ENCODE measurements at places on chromosomes 6 and 20. TPM values are rescaled to one million over a fixed set of nuclear protein-coding genes. Genes with fewer than 3 reads are reported as not detected.

DNA sequence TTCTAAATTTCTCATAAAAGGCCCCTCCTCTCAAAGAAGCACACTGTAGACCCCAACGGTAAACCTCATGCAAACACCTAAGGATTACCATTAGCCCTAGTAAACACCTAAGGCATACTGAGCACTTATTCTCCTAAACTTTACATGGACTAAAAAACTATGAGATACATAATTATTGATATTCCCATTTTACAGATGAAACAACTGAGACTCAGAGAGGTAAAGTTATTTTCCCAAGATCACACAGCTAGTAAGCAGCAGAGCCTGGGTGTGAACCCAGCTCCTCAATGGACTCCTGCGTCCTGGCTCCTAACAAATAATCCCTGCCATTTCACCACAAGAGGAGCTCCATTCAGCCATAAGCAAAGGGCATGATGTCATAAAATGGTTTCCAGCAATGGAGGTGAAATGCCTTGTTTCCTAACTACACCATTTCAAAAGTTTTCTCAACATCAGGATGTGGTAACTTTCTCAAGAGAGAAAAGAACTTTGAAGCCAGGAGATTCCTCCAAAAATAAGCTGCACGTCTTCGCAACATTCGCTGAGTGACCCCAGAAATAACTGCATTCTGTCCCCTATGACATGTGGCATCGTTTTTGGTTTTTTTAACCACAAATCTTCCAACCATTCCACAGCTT is 4.1 kb downstream of the ATP9A start:
- peaks cover 5% of the 10 kb centered on the region for H3K36me3 ChIP-seq
- H3K27ac ChIP-seq = no peak overlapping the region
- DNase-seq = no peak
- H3K27me3 ChIP-seq = no peaks in the 10 kb centered on the region
- no peak overlapping the region for H3K4me3 ChIP-seq

ELMO2 gene
- 48.8 TPM for total RNA-seq

DNA sequence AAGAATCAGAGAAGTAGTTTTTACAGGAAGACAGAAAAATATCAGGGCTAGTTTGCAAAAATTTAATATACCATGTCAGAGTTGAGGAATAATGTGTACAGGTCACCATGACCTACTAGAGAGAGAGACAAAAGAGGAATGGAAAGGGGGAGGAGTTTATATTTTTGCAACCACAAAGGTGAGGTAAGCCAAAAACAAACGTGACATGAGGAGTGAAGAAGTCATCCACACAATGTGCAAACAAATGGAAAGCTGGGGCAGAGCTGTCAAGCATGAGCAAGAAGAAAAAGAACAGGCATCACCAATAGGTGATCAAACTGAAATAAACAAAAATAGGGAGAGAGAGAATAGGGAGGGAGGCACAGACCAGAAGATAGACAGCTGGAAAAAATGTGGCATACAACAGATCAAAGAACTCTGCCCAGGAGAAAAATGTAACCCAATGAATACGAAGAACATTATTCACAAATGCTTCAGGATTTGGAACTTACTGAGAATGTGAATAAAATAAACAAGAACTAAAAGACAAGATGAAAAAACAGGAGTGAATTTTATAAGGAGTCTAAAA is 15.5 kb downstream of the RARS2 start:
- H3K27me3 ChIP-seq = no peaks in the 10 kb centered on the region
- no peak for DNase-seq
- peaks cover 2% of the 10 kb centered on the region for H3K36me3 ChIP-seq
- H3K4me3 ChIP-seq = peak overlapping the region; percentile 4
- H3K27ac ChIP-seq = peak overlapping the region; percentile 78
- H3K4me1 ChIP-seq = peaks cover 74% of the 10 kb centered on the region

DNA sequence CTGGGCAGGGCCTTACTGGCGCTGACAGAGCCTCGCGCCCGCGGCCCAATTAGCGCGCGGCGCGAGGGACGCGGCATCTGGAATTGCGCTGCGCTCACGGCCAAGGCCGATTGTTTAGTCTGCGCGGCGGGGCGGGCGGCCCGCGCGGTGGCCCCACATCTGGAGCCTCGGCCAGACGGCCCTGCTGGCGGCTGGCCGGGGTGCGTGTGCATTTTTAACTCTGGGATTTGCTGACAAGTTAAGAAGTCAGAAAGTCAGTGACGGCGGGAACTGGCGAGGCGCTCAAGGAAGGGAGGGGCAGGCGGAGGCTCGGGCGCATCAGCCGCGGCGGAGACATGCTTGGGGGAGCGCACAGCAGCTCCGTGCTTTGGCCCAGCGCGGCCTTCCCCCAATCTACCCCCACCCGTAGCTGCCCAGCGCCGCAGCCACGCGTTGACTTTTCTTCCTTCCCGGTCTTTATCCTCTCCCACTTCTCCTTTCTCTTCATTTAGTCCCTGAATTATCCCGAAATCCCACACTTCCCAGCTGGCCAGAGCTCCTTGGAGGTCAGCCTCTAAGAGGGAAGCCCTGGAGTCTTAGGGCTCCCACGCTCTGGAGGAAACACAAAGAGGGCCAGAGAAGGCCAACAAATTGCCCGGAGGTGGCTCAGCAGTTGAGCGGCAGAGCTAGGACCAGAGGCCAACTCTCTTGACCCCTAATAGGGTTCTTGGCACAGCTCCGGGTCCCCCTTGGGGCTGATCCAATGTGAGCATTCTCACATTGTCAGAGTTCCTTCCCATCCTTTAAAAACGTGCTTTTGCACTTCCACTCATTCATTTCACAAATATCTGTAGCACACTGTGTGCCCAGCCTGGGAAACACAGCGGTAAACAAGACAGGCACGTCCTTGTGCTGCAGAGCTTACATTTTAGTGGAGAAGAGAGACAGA is 40.8 kb upstream of the FOXP4 start:
- H3K4me1 ChIP-seq = peaks cover 33% of the 10 kb centered on the region
- H3K27ac ChIP-seq = peak overlapping the region; percentile 68
- H3K36me3 ChIP-seq = no peaks in the 10 kb centered on the region
- peak overlapping the region; percentile 59 for H3K4me3 ChIP-seq
- H3K27me3 ChIP-seq = peaks cover 4% of the 10 kb centered on the region

- no peak overlapping the region for H3K4me3 ChIP-seq
- H3K27me3 ChIP-seq = no peaks in the 10 kb centered on the region
- H3K27ac ChIP-seq = no peak overlapping the region
These were observed 13.5 kb downstream of the USP45 start for GRCh38 chr6:99501762-99502161.

GRCh38 chr6:137640086-137640485 is 145.9 kb upstream of the OLIG3 start:
- peaks cover 11% of the 10 kb centered on the region for H3K27me3 ChIP-seq
- no peak for DNase-seq
- no peak overlapping the region for H3K27ac ChIP-seq
- H3K36me3 ChIP-seq = no peaks in the 10 kb centered on the region

DNA sequence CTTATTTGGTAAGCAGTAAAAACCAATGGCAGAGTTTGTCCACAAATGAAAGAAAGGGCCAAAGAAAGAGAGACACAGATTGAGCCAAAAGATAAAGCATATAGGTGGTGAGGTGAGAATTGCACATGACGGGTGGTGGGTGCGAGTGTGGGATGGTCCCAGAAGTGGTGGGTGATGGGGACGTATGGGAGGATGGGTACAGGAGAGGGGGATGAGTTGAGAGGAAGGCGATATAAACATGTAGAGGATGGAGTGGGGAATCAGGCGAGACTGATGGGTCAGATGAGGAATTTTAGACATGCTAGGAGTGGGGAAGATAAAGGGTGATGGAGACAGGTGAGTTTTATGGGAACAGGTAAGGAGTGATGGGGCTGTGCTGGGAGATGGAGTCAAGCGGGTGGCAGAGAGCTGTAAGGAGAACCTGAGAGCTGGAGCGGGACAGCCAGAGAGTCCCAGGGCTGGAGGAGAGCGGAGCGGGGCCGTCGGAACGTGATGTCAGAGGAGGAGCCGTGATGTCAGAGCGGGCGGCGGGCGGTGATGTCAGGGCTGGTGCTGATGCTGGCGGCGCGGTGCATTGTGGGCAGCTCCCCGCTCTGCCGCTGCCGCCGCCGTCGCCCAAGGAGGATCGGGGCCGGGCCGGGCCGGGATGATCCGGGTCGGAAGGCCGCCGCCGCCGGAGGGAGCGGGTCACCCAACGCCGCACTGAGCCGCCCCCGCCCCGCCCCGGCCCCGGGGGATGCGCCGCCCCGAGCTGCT is at the start of gene TTBK1:
TSS of gene TTBK1 (plus strand) at position 574 of the 756 bp plus-strand sequence. CDS start 3,180 bp downstream, outside the sequence.
- no peak within 1 kb of the TSS for H3K27ac ChIP-seq
- DNase-seq = no peak
- peaks cover 5% of the 10 kb centered on the region for H3K36me3 ChIP-seq
- H3K27me3 ChIP-seq = peaks cover 16% of the 10 kb centered on the region

DNA sequence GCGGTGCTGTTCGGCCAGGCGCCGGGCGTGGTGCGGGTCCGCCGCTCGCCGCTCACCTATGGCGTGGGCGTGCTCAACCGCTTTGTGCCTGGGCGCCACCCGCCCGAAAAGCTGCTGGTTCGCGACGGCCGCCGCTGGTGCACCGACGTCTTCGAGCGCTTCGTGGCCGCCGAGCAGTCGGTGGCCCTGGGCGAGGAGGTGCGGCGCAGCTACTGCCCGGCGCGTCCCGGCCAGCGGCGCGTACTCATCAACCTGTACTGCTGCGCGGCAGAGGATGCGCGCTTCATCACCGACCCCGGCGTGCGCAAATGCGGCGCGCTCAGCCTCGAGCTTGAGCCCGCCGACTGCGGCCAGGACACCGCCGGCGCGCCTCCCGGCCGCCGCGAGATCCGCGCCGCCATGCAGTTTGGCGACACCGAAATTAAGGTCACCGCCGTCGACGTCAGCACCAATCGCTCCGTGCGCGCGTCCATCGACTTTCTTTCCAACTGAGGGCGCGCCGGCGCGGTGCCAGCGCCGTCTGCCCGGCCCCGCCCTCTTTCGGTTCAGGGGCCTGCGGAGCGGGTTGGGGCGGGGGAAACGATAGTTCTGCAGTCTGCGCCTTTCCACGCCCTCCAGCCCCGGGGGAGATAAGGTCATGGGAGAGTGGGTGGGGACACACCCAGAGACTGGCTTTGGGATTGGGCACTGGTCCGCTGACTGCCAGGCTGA is 15.7 kb downstream of the ADISSP start:
- no peak overlapping the region for H3K27ac ChIP-seq
- H3K4me3 ChIP-seq = peak overlapping the region; percentile 58
- H3K4me1 ChIP-seq = peaks cover 8% of the 10 kb centered on the region
- H3K27me3 ChIP-seq = peaks cover 2% of the 10 kb centered on the region

DNA sequence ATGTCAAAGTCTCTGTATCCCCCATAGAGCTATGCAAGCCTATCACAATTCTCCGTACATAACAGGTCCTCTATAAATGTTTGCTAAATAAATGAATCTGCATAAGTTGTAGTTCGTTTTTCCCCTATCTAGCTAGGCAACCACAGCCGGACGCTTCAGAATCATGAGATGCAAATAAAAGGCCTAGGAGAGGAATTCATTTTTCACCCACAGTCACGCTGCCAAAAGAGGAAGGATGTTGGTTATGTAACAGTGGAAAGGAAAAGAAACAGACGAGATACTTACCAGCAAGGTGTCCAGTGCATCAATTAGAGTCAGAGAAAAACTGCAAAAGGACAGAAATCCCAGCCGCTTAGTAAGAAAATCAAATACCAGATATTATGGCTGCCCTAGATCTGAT is 2.4 kb downstream of the EDEM2 start:
- H3K36me3 ChIP-seq = peaks cover 15% of the 10 kb centered on the region
- peaks cover 25% of the 10 kb centered on the region for H3K4me1 ChIP-seq
- H3K27me3 ChIP-seq = no peaks in the 10 kb centered on the region
- no peak overlapping the region for H3K27ac ChIP-seq
- H3K4me3 ChIP-seq = no peak overlapping the region

GRCh38 chr6:36598739-36599318 is 4.7 kb downstream of the SRSF3 start:
- peak overlapping the region; percentile 96 for H3K4me3 ChIP-seq
- H3K27ac ChIP-seq = peak overlapping the region; percentile 64
- peaks cover 78% of the 10 kb centered on the region for H3K36me3 ChIP-seq
- H3K4me1 ChIP-seq = peaks cover 69% of the 10 kb centered on the region
- no peaks in the 10 kb centered on the region for H3K27me3 ChIP-seq
- no peak for DNase-seq

DNA sequence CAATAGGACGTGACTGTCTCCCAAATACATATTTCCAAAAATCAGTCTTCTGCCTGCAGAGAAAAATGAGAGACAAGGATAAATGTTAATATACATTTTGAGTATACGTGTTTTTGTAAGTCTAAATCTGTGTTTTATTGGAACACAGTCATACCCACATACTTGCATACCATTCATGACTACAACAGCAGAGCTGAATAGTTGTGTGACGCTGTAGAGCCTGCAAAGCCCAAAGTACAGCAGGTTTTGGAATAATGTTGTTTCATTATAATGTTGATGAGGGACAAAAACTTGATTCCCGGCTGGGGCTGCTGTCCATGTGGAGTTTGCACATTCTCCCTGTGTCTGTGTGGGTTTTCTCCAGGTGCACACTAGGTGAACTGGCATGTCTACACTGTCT is 23.8 kb upstream of the FBXO9 start:
- peak overlapping the region; percentile 85 for H3K27ac ChIP-seq
- H3K4me1 ChIP-seq = peaks cover 40% of the 10 kb centered on the region
- DNase-seq = no peak
- H3K27me3 ChIP-seq = no peaks in the 10 kb centered on the region

- H3K4me1 ChIP-seq = peaks cover 1% of the 10 kb centered on the region
- H3K27me3 ChIP-seq = no peaks in the 10 kb centered on the region
- no peaks in the 10 kb centered on the region for H3K36me3 ChIP-seq
- no peak for DNase-seq
- H3K4me3 ChIP-seq = no peak overlapping the region
These were observed 1123.5 kb upstream of the MAP3K7 start for GRCh38 chr6:91710342-91710741.

PRPH2 gene
- not detected for total RNA-seq

- no peaks in the 10 kb centered on the region for H3K36me3 ChIP-seq
- H3K27ac ChIP-seq = no peak overlapping the region
- H3K27me3 ChIP-seq = no peaks in the 10 kb centered on the region
- H3K4me3 ChIP-seq = no peak overlapping the region
- peaks cover 6% of the 10 kb centered on the region for H3K4me1 ChIP-seq
These were observed 57.9 kb upstream of the AKAP12 start for GRCh38 chr6:151181706-151182363.

ZSCAN23 gene
- total RNA-seq = 6.0 TPM

DNA sequence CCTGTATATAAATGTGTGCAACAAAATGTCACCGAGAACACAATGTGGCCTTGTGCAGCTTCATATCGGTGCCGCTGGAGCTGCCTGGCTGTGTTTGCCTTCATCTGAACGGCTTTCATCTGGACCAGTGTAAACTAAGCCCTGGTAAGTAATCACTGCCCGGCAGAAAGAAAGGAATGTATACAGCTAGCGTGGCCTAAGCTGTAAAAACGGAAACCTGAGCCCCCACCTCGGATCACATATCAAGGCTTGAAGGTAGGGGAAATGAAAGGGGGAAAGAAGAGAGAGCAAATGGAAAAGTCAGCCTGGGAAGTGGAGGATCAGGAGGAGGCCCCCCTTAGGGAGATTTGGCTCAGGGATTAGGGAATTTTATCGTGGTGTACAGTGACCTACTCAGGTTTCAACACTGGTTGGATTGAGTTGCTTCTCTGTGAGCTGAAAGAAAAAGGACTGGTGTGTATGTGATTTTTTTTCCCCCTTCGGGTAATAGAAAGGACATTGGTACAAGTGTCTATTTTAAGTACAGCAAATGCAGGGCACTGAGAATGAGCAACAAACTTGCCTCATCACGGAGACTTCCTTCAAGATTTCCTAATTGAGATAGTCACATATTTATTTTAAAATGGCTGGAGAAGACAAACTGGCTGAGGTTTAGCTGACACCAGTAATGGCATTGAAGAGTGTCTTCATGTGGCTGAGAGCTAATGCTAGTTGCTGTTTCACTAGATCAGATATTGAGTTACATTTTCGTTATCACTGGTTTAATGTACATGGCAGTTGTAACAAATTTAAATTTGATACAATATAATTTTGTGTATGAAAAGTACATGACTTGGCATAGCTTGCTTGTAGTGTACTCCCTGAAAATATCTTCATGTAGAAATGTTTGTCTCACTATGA is 3.5 kb downstream of the SOBP start:
- H3K4me3 ChIP-seq = no peak overlapping the region
- H3K36me3 ChIP-seq = no peaks in the 10 kb centered on the region
- H3K4me1 ChIP-seq = peaks cover 20% of the 10 kb centered on the region
- H3K27ac ChIP-seq = no peak overlapping the region
- no peak for DNase-seq
- peaks cover 4% of the 10 kb centered on the region for H3K27me3 ChIP-seq

Data from osteocyte (in vitro differentiated cells).